ENCODE measurements at places on chromosomes 13 and 19. TPM values are rescaled to one million over a fixed set of nuclear protein-coding genes. Genes with fewer than 3 reads are reported as not detected.
A peak's percentile ranks its signal among the peaks of the same experiment; 100 is the strongest.

- no peak for DNase-seq
- H3K4me3 ChIP-seq = no peak overlapping the region
- no peaks in the 10 kb centered on the region for H3K27me3 ChIP-seq
- no peaks in the 10 kb centered on the region for H3K36me3 ChIP-seq
- no peak overlapping the region for H3K27ac ChIP-seq
- H3K4me1 ChIP-seq = no peaks in the 10 kb centered on the region
Measured at GRCh38 chr13:106681536-106681935, 113.6 kb upstream of the ARGLU1 start.

NLRP5 gene
- total RNA-seq = not detected

GRCh38 chr13:96388598-96388997 is 298.7 kb downstream of the HS6ST3 start:
- no peak overlapping the region for H3K27ac ChIP-seq
- H3K4me1 ChIP-seq = no peaks in the 10 kb centered on the region
- no peaks in the 10 kb centered on the region for H3K36me3 ChIP-seq
- DNase-seq = no peak
- H3K27me3 ChIP-seq = no peaks in the 10 kb centered on the region

DNA sequence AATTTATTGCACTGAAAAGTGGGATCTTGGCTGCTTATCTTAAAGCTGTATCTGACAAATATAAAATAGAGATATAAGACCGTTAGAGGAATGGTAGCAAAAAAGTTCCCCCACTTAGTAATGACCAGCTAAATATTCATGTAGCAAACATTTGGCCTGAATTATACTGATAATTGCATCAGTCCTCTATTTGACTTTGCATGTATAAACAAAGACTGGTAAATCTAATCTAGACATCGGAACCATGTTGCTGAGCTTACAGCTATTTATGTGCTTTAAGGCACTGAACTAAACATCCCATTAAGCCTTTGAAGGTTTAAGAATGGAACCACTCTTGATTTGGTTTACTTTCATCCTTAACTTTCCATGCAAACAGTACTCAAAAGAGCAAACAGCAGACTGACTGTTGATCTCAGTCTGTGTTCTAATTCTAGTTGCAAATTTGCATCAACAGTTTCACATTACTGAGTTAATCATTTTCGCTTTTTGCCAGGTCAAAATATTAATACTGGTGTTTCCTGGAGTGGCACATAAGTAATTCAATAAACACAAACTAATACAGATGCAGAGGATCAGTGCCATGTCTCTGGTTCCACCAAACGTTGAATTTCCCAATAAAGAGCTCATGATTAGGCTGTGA is 203.5 kb upstream of the HTR2A start:
- no peaks in the 10 kb centered on the region for H3K4me1 ChIP-seq
- H3K4me3 ChIP-seq = no peak overlapping the region
- H3K27ac ChIP-seq = no peak overlapping the region

GRCh38 chr13:46778890-46779289 is 18.1 kb downstream of the ESD start:
- H3K4me1 ChIP-seq = no peaks in the 10 kb centered on the region
- DNase-seq = no peak
- no peaks in the 10 kb centered on the region for H3K27me3 ChIP-seq
- no peak overlapping the region for H3K4me3 ChIP-seq

C19orf25 gene
- 10.7 TPM for total RNA-seq

GRCh38 chr19:23991170-23991569 is 76.5 kb downstream of the ZNF726 start:
- no peak overlapping the region for H3K27ac ChIP-seq
- H3K4me3 ChIP-seq = no peak overlapping the region
- H3K4me1 ChIP-seq = no peaks in the 10 kb centered on the region
- no peaks in the 10 kb centered on the region for H3K36me3 ChIP-seq

DNA sequence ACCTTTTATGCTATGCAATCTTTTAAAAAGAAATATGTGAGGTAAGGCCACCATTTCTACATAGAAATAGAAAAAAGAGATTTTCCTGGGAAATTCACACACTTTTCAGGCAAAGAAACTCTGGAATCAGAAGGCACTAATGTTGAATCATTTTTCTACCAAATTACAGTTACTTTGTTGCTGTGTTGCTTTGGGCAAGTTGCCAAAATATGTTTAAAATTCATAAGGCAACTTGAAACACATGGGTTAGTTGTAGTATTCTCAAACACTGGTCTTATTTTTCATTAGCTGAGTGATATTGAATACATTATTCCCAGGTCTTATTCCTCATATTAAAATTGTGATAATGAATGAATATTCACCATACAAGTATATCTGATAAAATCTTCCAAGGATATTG is 195.0 kb upstream of the SLITRK1 start:
- H3K27me3 ChIP-seq = no peaks in the 10 kb centered on the region
- no peak overlapping the region for H3K27ac ChIP-seq
- no peak for DNase-seq
- H3K36me3 ChIP-seq = no peaks in the 10 kb centered on the region
- no peak overlapping the region for H3K4me3 ChIP-seq

- H3K4me3 ChIP-seq = no peak overlapping the region
- DNase-seq = no peak
- no peak overlapping the region for H3K27ac ChIP-seq
Measured at GRCh38 chr19:5068233-5069072, 99.5 kb downstream of the KDM4B start.

GRCh38 chr19:13817018-13817614 is 21.9 kb downstream of the ZSWIM4 start:
- no peaks in the 10 kb centered on the region for H3K4me1 ChIP-seq
- H3K36me3 ChIP-seq = no peaks in the 10 kb centered on the region
- H3K27ac ChIP-seq = peak overlapping the region; percentile 60
- H3K4me3 ChIP-seq = peak overlapping the region; percentile 41
- DNase-seq = peak; percentile 80

DNA sequence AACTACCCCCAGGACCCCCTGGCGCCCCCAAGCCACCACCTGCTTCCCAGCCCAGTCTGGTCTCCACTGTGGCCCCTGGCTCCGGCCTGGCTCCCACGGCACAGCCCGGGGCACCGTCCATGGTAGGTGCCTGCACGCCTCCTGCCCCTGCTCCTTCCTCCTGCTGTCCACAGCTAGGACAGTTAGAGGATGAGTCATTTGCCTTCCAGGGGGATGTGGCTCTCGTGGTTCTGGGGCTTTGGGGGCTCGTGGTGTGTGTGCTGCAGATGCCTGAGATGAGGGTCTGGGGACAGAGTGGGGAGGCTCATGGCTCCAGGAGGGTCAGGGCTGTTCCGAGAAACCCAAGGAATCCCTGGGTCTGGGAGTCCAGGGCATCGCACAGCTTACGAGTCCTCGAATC is 12.7 kb downstream of the MED25 start:
- H3K4me3 ChIP-seq = no peak overlapping the region
- DNase-seq = no peak
- no peaks in the 10 kb centered on the region for H3K27me3 ChIP-seq
- no peaks in the 10 kb centered on the region for H3K36me3 ChIP-seq

ZNF726 gene
- total RNA-seq = 0.70 TPM

DNA sequence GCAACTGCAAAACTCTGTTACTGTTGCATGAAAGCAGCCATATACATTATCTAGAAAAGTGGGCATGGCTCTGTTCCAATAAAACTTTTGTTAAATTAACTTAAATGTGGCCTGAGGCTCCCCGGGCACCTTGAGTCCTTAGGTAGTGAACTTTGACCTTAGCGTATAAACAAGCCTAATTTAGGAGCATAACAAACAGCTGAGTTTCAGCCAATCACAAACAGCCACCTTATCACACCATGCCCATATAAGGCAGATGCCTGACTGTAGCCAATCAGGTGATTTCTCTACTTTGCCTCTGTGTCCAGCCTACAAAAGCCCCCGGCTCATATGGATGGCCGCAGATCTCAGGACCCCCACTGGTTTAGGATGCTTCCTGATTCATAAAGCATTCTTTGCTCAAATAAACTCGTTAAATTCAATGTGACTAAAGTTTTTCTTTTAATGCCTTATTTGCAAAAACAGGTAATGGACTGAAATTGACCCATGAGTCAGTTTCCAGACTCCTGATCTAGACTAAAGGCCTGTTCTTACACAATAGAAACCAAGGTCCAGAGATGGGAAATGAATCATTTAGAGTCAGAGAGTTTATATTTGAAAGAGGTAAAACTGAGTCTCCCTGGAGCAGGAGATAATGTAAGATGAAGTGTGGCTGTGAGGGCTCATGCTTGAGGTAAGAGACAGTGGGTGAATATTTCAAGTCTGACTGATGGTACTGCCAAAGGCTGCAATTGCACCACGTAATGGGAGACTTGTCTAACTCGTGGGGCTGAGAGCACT is 130.2 kb downstream of the FGF9 start:
- no peaks in the 10 kb centered on the region for H3K36me3 ChIP-seq
- no peak for DNase-seq
- H3K4me1 ChIP-seq = no peaks in the 10 kb centered on the region

GRCh38 chr19:50607874-50608785 is 31.6 kb downstream of the SYT3 start:
- H3K4me3 ChIP-seq = no peak overlapping the region
- H3K27me3 ChIP-seq = no peaks in the 10 kb centered on the region
- peak; percentile 68 for DNase-seq

Data from pancreas (tissue), 10 donors.